Right cardiac atrium (tissue), 5 donors: ENCODE measurements at places on chromosomes 5 and 9. TPM values are rescaled to one million over a fixed set of nuclear protein-coding genes. Genes with fewer than 3 reads are reported as not detected.

Gene CDH18
- not detected for total RNA-seq

Gene RETREG1
- total RNA-seq, result 156 TPM

Gene CYLC2
- total RNA-seq, result not detected

Gene SPAAR
- total RNA-seq, result 8.0 TPM

DNA sequence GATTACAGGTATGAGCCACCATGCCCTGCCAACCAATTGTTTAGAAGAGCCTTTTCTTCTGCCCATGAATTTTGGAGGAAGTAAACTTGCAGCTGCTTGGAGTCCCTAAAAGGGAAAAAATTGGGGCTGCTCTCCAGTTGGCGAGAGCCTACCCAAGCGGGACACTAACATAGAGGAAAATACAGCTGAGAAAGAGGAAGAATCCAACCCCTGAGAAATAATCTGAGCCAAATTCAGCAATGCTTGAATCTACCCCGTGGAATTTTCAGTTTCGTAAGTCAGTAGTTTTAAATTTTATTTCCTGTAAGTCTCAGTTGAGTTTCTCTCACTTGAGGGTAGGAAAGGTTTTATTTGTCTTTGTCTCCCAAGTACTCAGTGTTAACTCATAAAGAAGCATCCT, 30.4 kb upstream of the UBTD2 start:
- no peak for DNase-seq

DNA sequence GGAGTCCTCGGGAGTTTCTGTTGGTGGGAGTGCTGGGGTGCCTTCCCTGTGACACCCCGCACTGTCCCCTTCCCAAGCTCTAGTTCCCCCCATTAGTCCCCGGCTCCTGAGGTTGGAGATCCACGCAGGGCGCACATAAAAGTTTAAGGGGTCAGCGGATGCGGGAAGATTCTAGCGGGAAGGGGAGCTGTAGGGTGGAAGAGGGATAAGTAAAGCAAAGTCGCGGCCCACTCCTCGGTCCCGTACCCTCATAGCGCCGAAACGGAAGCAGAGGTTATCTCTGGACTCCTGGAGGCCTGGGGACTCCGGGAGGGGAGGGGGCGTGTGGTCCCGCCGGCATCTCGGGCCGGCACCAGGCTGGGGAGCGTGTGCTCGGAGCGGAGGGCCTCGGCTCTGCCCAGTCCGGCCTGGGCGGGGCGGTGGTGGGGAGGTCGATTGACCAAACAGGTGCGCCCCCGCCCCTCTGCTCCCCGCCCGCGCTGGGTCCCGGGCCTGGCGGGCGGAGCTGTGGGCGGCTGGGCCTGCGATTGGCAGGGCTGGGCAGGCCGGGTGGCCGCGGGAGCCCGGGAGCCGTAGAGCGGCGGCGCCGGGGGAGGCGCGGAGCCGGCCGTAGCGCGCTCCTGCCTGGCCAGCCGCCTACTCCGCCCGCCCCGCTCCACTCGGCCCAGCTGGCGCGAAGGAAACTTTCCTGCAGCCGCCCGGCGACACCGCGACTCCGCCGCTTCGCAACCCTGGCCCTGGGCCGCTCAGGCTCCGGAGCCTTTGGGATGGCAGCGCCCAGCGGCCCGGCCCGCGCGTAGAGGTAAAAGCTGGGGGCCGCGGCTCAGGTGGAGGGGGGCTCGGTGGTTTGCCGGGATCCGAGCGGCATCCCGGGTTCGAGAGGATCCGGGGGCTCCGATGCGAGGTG, 52.2 kb upstream of the DAB2IP start:
- DNase-seq, result peak; percentile 89

DNA sequence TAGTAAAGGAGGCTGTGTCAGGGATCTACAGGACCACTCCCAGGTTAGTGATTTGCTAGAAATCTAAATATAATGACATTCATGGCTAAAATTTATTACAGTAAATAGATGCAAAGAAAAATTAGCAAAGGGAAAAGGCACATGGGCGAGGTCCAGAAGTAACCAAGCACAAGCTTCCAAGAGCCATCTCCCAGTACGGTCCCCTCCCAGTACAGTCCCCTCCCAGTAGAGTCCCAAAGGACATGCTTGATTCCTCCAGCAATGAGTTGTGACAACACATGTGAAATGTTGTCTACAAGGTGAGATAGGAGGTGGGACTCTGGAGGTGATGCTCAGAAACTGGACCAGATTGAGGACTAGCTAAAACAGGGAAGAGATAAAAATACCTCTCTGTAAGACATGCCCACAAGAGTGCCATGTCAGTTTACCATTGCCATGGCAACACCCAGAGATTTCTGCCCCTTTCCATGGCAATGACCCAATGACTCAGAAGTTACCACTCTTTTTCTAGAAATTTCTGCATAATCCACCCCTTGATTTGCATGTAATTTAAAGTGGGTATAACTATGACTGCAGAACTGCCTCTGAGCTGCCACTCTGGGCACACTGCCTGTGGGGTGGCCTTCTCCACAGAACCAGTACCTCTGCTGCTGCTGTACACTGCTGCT, 27.9 kb upstream of the CEMIP2 start:
- DNase-seq, result no peak

DNA sequence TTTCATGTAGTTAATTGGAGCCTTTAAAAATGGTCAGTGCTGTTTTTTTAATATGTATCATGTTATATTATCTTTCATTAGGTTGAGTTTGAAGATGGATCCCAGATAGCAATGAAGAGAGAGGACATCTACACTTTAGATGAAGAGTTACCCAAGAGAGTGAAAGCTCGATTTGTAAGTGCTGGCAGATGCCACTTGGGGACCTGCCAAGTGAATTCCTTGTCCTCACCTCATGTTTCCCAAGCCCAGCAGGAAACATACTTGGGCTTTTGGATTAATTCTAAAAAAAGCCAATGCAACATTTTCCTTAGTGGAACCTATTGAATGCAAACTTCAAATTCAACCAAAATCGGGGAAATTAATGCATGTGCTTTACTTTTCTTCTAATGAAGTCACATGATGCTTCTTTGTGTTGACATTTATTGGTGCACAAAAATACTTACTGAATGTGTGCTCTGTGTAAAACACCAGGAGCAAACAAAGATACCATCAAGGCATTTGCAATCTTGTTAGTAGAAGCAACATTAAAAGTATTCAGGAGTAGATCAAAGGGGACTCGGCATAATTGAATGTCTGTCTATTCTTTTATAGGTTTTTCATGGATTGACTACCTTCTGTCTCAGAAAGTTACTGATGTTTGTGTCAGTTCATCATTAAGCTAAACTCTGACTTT, 412.1 kb downstream of the KDM4C start:
- DNase-seq, result no peak
